ENCODE measurements at places on chromosomes 1 and 21.
A peak's percentile ranks its signal among the peaks of the same experiment; 100 is the strongest.

DNA sequence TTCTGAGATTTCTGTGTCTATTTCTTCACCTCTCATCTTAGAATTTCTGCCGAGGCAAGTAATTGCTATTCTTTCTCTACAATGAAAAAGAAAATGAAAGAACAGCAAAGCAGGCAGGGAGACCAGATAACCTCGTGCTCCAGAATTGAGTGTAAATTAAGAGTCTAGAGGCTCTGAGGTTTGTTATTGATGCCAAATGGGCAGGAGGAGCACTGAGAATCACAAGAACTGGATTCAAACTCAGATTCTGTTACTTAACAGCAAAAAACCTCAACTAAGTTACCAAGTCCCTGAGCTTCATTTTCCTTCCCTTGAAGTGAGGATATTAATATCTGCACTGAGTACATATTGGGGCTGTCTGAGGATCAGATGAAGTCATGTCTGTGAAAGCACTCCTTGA lies 5.5 kb upstream of the DDR2 start:
- no peak for DNase-seq

DNA sequence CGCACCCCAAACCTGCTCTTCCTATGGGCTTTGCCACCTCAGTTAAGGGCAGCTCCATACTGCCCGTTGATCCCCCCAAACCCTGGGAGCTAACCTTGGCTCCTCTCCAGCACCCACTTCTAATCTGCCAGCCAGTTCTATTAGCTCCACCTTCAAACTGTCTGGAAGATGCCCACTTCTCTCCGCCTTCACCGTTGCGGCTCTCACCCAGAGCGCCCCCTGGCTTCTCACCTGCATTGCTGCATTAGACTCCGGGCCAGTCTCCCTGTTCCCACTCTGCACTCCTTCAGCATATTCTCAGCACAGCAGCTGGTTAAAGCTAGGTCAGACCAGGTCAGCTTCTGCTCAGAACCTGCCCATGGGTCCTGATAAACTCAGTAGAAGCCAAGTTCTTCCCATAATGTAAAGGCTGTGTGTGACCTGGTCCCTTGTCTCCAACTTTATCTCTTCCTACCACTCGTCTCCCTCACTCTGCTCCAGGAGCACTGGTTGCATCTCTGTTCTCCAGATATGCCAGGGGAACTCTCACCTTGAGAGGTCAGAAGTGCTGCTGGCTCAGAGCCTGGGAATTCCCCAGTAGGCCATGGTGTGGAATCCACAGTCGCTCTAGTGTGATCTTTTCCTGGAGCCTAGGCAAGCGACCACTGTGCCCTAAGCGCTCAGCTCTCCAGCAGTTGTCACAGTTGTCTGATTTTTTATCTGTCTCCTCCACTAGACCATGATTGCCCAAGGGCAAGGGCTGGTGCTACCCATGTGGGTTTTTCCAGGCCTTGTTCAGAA lies 150.3 kb downstream of the HMGB4 start:
- DNase-seq, result no peak

GRCh38 chr1:240909701-240910457 lies 297.9 kb upstream of the GREM2 start:
- DNase-seq, result peak; percentile 38

DNA sequence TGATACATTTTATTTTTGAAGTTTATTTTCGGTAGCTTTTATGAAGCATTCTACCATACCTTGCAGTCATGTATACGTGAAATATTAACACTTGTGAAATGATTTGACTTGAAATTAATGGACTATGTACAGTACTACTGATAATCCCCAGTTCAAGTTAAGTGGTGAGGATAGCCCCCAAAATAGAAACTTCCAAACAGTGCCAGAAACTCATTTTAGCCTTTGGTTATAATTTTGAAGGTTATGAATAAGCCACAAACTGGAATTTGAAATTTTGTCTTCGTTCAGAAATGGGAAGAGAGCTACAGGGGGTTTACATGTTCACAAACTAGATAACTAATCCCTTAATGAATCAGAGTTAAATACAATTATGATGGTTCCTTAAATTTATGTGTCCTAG lies 1.5 kb upstream of the HNRNPU start:
- DNase-seq, result no peak

DNA sequence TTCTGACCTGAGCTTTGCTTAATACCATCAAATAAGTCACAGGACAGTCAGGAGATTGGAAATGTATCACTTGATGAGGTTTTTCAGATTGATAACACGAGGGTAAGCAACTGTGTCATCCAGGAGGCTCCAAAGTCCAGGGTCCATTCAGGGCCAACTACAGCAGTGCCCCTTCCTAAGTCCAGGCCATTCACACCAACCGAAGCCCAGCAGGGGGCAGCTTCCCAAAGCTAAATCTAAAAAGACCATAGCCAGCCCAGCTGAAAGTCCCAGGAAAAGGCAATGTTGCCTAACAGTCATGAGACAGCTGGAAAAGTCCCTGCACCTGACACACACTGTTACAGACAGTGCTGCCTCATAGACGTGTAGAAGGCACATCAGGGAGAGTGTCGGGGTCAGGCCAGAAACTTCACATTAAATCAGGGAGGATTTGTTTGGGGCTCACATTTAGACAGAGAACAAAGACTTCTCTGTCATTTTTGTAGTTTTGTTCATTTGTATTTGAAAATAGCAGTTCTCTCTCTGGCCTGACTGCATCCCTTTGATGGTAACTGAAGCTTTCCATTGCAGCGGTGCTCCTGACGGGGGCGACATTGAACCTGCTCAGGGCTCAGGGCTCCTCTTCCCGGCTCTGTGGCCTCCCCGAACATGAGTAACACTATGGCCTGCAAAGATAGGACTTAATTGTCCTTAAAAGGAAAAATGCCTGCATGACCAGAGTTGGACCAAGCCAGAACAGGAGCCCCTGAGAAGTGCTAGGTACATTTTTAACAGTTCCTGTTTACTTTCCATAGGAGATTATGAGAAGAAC lies 200.4 kb downstream of the NRIP1 start:
- DNase-seq, result peak; percentile 41

DNA sequence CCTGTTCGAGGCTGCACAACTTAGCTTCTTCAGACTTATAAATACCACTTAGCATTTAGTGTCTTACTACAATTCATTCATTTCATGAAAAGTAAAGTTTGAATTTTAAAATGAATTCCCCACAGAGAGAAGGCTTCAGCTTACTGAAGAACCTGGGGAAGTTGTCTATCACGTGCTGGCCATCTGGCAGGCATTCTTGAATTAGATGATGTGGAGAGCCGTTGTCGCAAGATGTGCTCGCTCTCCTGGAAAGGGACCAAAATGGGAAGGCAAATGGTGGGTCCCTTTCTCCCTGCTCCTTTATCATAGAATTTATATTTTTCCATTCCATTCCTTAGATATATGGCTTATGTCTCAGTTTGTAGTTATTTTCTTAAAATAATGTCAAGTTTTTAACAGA lies 90.5 kb downstream of the CD247 start:
- DNase-seq, result no peak

DNA sequence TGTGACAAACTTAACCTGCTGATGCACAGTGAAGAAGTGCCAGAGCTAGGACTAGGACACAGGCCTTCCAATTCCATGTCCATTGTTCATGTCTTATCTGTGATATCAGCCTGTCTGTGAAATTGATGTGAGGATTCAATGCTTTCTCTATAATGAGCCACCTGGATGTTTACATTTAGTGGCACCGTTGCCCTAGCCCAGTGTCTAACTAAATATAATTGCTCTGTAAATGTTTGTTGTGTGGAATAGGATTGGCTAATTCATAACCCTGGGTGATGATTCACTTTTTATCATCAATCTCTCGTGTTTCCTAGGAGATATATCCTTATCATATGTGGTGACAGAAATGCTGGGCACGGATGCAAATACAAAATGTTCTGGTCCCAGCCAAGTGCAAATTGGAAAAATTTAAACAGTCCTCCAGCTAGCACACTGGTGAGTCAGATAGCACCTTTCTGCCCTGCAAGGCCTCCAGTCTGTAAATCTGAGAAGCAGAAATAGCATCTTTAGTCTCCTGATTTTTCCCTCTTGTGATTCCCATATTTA lies 46.9 kb upstream of the GNG12 start:
- DNase-seq, result no peak

GRCh38 chr1:67855961-67856360 lies 22.7 kb upstream of the GNG12 start:
- no peak for DNase-seq

DNA sequence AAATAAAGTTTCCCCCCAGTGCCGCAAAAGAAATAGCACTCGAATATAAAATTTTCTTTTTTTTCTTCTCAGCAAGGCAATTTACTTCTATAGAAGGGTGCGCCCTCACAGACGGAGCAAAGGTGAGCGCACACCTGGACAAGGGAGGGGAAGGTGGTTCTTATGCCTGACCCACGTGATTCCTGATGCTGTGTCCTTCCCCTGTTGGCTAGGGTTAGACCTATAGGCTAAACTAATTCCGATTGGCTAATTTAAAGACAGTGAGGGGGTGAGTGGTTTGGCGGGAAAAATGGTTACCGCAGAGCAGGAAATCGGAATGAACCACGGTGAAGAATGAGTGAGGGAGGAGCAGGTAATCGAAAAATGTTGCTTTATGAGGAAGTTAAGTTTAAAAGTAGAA lies 607 bp upstream of the FAAH start:
- DNase-seq, result no peak

- DNase-seq, result peak; percentile 67
These were observed 30.2 kb downstream of the LPAR3 start for GRCh38 chr1:84862810-84863251.

GRCh38 chr1:73516451-73516850 lies 681.5 kb downstream of the LRRIQ3 start:
- no peak for DNase-seq

- no peak for DNase-seq
These were observed 237.3 kb upstream of the POU3F1 start for GRCh38 chr1:38283696-38284470.

DNA sequence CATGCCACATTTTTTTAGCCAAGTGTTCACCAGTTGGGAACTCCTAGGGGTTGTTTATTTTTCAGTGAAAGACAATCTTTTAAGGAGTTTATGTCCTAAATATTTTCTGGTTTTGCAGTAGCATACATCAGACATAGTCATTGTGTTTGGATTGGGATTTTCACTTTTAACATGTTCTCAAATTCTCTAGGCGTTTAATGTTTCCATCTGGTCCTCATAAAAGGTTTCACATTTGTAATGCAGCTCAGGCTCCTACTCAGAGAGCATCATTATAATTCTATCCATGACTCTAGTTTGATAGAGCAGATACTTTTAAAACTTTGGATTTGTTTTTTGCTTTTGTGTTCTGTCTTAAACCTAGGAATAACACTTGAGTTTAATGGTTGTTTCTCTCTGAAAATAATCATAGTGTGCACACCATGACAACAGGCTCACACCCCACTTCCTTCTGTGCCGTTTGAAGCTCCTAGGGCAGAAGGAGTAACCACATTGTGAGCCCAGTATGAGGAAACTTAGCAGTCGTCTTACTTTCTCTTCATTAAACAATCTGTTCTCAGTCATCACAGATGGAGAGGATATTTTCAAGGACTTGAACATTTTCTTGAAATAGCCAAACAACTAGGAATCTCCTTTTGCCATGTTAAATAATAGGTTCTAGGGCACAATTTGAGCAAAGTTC lies 219.6 kb downstream of the PDE4B start:
- no peak for DNase-seq

GRCh38 chr1:219660666-219661463 lies 48.0 kb upstream of the ZC3H11B start:
- DNase-seq, result peak; percentile 12

DNA sequence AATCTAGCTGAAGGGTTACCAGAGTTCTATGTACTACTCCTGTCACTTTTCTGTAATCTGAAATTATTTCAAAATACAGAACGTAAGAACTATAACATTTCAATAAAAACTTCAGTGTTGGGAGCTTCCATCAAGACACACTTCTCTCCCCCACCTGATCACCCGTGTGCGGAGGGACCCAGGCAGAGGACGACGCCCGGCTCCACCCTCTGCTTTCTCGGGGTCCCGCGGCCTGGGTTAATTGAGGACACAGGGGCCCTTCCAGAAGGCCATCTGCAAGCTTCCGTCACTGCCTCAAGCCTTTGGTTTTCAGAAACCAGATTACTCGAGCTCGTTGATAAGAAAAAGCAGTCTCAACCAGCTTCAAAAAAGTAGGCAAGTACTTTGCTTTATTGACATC lies 27.8 kb downstream of the RIPK4 start:
- DNase-seq, result no peak

DNA sequence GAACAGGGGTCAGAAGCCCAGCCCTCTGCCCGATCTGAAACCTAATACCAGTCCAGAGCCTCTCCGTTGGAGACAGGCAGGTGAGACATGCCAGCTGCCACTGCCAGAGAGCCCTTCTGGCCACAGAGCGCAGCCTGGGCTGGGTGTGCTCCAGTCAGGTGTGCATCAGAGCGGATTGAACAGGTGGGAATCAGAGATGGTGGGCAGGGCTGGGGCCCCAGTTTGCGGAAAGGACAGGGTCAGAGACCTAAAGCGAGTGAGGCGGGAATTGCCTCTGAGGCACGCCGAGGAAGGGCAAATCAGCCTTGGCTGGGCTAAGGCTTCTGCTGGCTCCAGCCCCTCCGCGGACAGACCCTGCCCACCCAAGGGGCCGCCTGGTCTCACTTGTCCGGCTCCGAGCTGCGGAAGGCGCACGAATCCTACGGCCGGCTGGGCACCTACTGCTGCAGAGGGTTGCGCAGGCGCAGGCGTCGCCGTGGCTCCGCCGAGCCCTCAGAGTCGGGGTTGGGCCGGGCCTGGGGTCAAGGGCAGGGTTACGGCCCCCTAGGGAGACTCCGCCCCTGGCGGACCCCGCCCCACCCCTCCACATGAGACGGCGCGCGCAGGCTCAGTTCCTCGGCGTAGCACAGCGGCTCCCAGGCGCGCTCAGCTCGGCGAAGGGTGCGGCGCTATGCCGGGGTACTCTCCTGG lies 10.3 kb downstream of the CPLANE2 start:
- DNase-seq, result no peak

- no peak for DNase-seq
These were observed 221.9 kb downstream of the GIPC2 start for GRCh38 chr1:78267513-78268218.

GRCh38 chr1:37471345-37472231 lies 2.8 kb upstream of the ZC3H12A start:
- no peak for DNase-seq

- no peak for DNase-seq
These were observed 1276.0 kb upstream of the ADGRL4 start for GRCh38 chr1:80282536-80282935.

DNA sequence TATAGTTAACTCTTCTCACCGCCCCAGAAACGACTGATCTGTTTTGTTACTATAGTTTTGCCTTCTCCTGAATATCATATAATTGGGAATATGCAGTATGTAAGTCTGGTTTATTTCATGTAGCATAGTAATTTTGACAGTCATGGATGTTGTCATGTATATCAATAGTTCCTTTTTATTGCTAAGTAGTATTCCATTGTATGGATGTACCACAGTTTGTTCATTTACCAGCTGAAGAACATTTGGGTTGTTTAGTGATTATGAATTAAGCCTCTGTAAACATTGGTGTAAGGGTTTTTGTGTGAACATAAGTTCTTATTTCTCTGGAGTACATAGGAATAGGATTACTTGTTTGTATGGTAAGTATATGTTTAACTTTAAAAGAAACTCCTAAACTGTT lies 55.5 kb downstream of the ACTL8 start:
- DNase-seq, result no peak

All from GM06990 (cell line).